Stimulated activated CD8-positive, alpha-beta memory T cell treated with anti-CD3 and anti-CD28 coated beads, Interleukin-2, amount 100 ng/mL, for 1 hour (primary cell): ENCODE measurements at places on chromosomes 12 and 14.

GRCh38 chr12:65962036-65962430 is 137.8 kb downstream of the HMGA2 start:
- no peak for DNase-seq

- no peak for DNase-seq
Observed at GRCh38 chr12:24489939-24490338, 459.0 kb downstream of the BCAT1 start.

DNA sequence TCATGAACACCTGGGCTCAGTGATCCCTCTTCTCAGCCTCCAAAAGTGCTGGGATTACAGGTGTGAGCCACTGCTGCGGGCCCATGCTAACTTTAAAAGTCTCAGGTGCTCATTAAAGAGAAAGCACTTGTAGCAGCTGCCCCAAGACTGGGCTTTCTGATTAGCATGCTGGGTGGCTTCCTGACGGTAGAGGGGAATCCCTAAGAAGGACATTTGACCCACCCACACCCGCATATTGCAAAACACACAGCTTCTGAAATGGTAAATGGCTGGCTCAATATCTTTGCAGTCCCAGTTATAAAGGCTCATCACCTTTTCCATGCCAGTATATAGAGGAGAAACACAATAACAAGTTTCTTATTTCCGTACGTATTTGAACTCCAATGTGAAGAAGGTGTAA is 19.3 kb upstream of the BICD1 start:
- DNase-seq = no peak

DNA sequence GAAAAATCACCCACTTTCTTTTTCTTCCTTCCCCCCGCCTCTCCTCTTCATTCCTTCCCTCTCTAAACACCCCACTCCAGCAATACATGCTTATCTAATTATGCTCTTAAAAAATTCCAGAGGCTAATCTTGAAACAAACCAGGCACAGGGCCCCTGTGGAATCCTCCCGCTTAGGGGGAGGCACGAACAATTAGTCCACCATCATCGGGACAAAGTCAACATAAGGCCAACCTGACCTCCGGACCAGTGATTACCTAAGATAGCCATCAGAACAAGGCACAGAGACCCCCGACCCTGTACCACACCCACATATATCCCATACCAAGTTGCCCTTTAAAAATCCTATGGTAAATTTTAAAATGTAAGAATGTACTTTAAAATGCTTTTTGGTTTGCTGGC is 47.1 kb downstream of the KIF21A start:
- DNase-seq = no peak

DNA sequence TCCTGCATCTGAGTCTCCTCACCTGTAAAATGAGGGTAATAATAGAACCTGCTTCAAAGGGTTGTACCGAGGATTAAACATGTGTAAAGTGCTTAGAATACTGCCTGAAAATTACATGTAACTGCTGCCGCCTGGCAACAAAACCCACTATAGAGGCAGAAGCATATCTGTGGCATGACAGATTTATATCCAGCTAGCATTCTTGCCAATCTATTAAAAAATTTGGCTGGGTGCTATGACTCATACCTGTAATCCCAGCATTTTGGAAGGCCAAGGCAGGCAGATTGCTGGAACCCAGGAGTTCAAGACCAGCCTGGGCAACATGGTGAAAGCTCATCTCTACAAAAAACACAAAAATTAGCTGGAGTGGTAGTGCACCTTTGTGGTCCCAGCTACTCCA is 16.4 kb upstream of the KSR2 start:
- DNase-seq = no peak

- no peak for DNase-seq
Observed at GRCh38 chr12:6321905-6322304, 11.4 kb downstream of the PLEKHG6 start.

- no peak for DNase-seq
Observed at GRCh38 chr12:39032034-39032433, 126.6 kb upstream of the CPNE8 start.

DNA sequence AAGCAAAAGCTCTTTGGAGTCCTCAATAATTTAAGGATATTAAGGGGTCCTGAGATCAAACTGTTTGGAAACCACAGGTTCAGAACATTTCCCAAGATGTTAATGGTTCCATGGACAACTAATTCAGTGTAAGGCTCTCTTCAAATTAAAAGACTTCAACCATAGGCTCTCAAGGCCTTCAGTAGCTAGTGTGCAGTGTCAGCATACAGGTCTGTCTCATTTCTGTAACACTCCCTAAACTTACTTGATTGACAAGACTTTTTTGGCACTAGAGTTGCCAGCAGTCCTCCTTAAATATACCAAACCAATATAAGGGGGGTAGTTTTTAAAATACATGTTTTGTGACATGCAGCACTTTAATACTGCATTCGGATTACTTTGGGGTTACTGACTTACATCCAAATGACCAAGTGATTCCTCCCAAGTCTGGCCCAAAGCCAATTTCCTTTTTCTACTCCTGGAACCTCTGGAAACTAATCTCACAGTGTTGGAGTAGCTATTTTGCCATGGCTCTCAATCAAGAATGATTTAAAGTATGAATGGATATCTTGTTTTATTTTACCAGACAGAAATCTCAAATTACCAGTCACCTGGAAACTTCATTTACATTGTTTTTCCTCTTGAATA is 22.7 kb downstream of the CSRP2 start:
- no peak for DNase-seq

DNA sequence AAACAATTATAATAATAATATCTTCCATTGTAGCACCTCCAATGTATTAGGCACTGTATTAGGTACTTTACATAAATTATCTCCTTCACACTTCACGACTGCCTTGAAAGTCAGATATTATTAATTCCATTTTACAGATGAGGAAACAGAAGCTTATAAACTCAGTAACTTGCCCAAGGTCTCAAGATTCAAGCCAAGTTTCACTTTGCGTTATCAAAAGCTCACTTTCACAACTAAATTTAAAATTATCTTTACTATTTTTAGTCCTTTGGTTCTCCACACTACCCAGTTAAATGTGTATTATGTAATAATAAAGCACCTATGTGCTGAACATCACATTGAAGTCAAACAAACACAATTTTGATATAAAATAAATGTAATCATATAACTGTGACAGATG is 55.8 kb downstream of the NUMB start:
- DNase-seq = no peak

DNA sequence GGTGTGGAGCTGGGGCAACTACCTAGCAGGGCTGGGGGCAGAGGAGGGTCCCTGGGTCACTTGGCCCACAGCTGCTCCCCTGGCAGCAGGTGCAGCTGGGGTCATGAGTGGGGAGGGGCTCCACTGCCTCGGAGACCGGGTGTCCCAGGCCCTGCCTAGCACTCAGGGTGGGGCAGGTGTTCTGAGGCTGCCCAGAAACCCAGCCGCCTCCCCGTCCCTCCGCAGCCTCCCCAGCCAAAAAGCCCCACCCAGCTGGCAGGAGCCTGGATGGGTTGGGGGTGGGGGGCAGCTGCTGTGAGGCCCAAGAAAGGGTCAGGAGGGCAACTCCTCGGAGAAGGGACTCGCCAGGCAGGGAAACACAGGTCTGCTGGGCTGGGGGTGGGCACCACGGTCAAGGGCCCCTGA is 11.2 kb downstream of the AHNAK2 start:
- no peak for DNase-seq

DNA sequence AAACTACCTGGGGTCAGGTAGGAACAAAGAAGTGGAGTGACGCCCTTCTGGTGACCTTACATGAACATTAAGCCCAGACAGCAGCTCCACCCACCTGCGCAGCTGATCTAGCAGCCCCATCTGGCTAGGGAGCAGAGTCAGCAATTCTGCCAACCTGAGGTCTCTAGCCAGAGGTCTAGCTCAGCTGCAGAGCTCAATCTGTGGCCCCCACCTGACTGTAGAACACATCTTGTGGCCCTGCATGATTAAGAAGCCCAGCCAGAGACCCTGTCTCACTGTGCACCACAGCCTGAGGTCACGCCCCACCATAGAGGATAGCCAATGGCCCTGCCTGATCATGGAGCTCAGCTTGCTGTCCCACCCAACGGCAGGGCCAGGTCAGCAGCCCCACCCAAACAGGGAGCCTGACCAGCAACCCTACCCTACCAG is 50.6 kb upstream of the HIGD1C start:
- no peak for DNase-seq

DNA sequence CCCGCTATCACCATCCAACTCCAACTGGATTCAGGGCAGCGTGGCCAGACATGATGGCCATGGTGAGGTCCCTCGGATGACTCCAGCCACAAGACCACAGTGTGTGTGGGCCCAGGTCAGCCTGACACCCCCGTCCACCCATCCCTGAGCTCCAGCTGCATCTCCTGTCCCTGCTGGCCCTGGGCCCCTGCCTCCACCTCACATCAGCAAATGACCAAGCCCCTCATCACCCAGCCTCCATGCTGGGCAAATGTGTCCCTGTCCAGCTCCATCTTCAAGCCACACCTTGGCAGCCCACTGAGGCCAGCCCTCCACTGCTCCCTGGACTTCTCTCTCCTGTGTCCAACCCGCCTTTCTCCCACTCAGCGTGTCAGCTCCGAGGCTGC is 3.2 kb downstream of the GPR132 start:
- no peak for DNase-seq

GRCh38 chr12:2011643-2012607 is 7.7 kb upstream of the DCP1B start:
- no peak for DNase-seq

GRCh38 chr14:88791252-88791621 is 1.5 kb downstream of the EML5 start:
- DNase-seq = no peak

GRCh38 chr12:66392266-66392915 is 90.1 kb downstream of the HELB start:
- no peak for DNase-seq

GRCh38 chr14:32940066-32940651 is 1.5 kb downstream of the NPAS3 start:
- DNase-seq = no peak

GRCh38 chr12:16362550-16362949 is 15.1 kb downstream of the MGST1 start:
- no peak for DNase-seq

- DNase-seq = no peak
Observed at GRCh38 chr12:113466454-113467141, 5.1 kb downstream of the LHX5 start.

- no peak for DNase-seq
Observed at GRCh38 chr12:109613649-109614455, 40.3 kb downstream of the MVK start.

GRCh38 chr14:69643430-69644200 is 32.2 kb downstream of the SUSD6 start:
- DNase-seq = no peak

- no peak for DNase-seq
Observed at GRCh38 chr14:101788016-101788635, 26.6 kb downstream of the PPP2R5C start.

DNA sequence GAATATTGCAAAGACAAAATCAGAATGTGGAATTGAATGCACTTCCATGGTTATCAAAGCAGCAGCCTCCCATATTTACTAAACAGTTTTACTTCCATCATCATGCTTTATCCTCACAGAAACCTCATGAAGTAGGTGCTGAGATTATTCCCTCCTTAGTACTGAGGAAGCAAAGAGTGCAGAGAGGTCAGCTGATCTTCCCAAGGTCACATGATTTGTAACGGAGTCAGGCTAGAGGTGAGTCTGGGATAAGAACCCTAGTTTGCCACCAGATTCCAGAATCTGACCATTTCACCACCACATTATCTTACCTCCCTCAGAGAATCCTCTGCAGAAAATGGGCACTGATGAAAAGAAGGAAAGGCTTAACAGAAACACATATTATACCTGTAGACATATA is 102.0 kb downstream of the LGR5 start:
- no peak for DNase-seq

DNA sequence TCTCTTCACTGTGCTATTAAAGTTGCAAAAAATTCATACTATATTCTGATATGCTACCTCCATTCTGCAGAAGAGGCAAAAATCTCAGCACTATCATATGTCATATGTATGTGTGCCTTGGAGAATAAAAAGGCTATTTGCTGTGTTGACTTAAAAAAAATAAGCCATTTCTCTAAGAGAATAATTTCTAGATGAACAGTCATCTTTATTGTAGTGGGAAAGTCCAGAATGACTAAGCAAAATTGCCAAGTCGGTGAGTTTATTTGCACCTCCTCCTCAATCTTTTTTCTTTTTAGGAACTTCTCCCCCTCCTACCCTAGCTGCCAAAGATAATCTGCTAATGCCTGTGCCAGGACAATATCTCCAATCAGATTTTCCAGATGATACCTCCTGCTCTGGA is 353.8 kb upstream of the FAR2 start:
- no peak for DNase-seq
